Ureter (tissue), 1 donor: ENCODE measurements at places on chromosomes 4 and X. TPM values are rescaled to one million over a fixed set of nuclear protein-coding genes. Genes with fewer than 3 reads are reported as not detected.

GRCh38 chr4:25190407-25190806 is 30.2 kb upstream of the SEPSECS start:
- no peak for DNase-seq

- DNase-seq = peak; percentile 34
Measured at GRCh38 chr4:8644966-8645752, 52.6 kb downstream of the CPZ start.

GRCh38 chrX:53071604-53072417 is 10.4 kb upstream of the TSPYL2 start:
- DNase-seq = peak; percentile 72

DNA sequence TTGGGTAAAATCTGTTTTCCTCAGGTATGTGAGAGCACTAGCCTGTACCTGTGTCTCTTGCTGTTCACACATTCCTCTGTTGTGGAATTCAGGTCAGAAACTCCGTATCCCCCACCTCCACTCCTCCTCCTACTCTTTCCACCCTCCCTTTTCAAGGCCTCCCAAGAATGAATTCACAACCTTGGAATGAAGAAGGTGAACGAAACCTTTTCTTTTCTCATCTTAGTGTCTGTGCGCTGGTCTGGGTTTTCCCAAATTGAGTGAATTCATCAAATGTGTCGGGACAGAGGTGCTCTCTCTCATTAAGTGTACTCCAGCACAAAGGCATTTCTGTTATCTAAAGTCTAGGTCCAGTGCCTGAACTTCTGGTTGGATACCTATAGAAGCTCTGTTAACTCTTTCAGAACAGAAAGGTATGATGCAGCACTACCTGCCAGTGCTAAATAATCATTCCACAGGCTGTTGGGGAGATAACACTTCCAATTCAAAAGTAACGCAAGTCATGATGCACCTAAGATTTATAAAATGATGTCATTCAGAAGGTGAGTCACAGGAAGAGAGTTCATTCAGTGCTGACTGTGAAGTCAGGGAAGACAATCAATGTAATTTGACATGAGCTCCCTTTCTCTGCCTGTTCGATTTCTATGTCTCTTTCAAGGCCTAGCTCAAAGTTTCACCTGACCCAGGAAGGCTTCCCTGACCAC is 41.9 kb downstream of the COL4A6 start:
- no peak for DNase-seq

DNA sequence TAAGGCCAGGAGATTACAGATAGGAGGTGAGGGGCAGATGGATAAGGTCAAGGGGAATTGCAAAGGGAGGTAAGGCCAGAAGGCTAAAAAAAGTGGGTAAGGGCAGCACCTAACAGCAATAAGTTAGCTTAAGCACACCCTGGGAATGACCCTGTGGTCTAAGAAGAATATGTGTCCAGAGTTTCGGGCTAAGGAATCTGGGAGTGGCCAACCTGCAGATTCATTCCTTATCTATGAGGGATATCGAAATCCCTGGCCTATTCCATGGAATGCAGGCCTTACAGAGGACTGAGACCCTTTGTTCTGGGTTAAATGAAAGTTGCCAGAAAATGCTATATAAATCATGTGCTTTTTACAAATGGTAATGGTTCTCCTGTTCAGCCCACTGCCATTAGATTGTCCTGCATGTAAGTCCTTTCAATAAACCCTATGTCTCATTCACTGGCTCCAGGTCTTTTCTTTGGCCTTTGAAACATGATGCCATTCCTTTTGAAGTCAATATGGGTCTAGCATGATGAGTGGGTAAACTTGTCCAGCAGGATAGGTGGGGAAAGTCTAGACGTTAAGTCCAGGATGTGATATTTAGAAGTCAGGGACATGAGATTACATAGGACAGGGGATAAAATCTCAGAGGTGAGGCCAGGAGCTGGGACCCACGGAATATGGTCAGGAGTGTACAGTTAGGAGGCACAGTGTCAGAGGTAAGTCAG is 226.2 kb downstream of the TACR3 start:
- DNase-seq = no peak

The BEND2 gene
- not detected for total RNA-seq

The AMER1 gene
- 7.6 TPM for total RNA-seq

The GLRA3 gene
- not detected for total RNA-seq
